ENCODE measurements at places on chromosomes 5 and 9. TPM values are rescaled to one million over a fixed set of nuclear protein-coding genes. Genes with fewer than 3 reads are reported as not detected.

- peak; percentile 40 for DNase-seq
Measured at GRCh38 chr5:3596261-3596825, 711 bp downstream of the IRX1 start.

GRCh38 chr5:30113542-30113941 lies 1079.9 kb upstream of the CDH6 start:
- no peak for DNase-seq

DNA sequence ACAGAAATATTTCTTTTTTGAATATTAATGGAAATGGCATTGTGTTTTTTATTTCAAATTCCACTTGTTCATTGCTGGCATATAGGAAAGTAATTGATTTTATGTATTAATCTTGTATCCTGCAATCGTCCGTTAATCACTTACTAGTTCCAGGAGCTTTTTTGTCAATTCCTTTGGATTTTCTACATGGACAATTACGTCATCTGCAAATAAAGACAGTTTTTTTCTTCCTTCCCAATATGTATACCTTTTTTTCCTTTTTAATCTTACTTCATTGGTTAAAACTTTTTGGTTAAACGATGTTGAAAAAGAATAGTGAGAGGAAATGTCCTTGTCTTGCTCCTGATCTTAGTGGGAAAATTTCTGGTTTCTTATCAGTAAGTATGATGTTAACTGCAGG lies 1.5 kb upstream of the TIFAB start:
- no peak for DNase-seq

The LIFR gene
- total RNA-seq: 13.7 TPM

- no peak for DNase-seq
Measured at GRCh38 chr5:88967633-88968585, 84.9 kb upstream of the MEF2C start.

GRCh38 chr9:32218100-32218767 lies 166.2 kb upstream of the ACO1 start:
- no peak for DNase-seq
